Osteocyte (in vitro differentiated cells): ENCODE measurements at places on chromosomes 12 and 14. TPM values are rescaled to one million over a fixed set of nuclear protein-coding genes. Genes with fewer than 3 reads are reported as not detected.

Gene NIN
- total RNA-seq, result 46.3 and 50.2 TPM in 2 replicates

GRCh38 chr14:90453401-90453951 lies 56.6 kb downstream of the CALM1 start:
- no peaks in the 10 kb centered on the region for H3K36me3 ChIP-seq
- no peaks in the 10 kb centered on the region for H3K4me1 ChIP-seq
- no peak overlapping the region for H3K4me3 ChIP-seq
- H3K27ac ChIP-seq, result no peak overlapping the region

GRCh38 chr12:121872546-121873215 lies 14.0 kb upstream of the HPD start:
- no peak for DNase-seq
- peaks cover 3% of the 10 kb centered on the region for H3K4me1 ChIP-seq
- no peak overlapping the region for H3K4me3 ChIP-seq
- no peak overlapping the region for H3K27ac ChIP-seq

GRCh38 chr14:52729585-52729924 lies 411 bp upstream of the STYX start:
- no peaks in the 10 kb centered on the region for H3K27me3 ChIP-seq
- H3K27ac ChIP-seq, result peak overlapping the region; percentile 83
- H3K36me3 ChIP-seq, result peaks cover 29% of the 10 kb centered on the region
- peak overlapping the region; percentile 94 for H3K4me3 ChIP-seq

- H3K27ac ChIP-seq, result no peak overlapping the region
- H3K4me3 ChIP-seq, result no peak overlapping the region
- DNase-seq, result no peak
- H3K36me3 ChIP-seq, result no peaks in the 10 kb centered on the region
Observed at GRCh38 chr14:28220391-28220790, 546.2 kb upstream of the FOXG1 start.

- H3K36me3 ChIP-seq, result no peaks in the 10 kb centered on the region
- DNase-seq, result no peak
- H3K4me1 ChIP-seq, result peaks cover 1% of the 10 kb centered on the region
- no peak overlapping the region for H3K27ac ChIP-seq
Observed at GRCh38 chr14:90096566-90096965, 34.8 kb downstream of the KCNK13 start.

GRCh38 chr12:120649442-120650232 lies 9.2 kb downstream of the CABP1 start:
- H3K4me1 ChIP-seq, result peaks cover 6% of the 10 kb centered on the region
- DNase-seq, result no peak
- H3K4me3 ChIP-seq, result peak overlapping the region; percentile 69
- H3K27ac ChIP-seq, result no peak overlapping the region
- no peaks in the 10 kb centered on the region for H3K36me3 ChIP-seq
- peaks cover 43% of the 10 kb centered on the region for H3K27me3 ChIP-seq

Gene PPP2R3C
- total RNA-seq, result 33.1 and 36.9 TPM in 2 replicates

DNA sequence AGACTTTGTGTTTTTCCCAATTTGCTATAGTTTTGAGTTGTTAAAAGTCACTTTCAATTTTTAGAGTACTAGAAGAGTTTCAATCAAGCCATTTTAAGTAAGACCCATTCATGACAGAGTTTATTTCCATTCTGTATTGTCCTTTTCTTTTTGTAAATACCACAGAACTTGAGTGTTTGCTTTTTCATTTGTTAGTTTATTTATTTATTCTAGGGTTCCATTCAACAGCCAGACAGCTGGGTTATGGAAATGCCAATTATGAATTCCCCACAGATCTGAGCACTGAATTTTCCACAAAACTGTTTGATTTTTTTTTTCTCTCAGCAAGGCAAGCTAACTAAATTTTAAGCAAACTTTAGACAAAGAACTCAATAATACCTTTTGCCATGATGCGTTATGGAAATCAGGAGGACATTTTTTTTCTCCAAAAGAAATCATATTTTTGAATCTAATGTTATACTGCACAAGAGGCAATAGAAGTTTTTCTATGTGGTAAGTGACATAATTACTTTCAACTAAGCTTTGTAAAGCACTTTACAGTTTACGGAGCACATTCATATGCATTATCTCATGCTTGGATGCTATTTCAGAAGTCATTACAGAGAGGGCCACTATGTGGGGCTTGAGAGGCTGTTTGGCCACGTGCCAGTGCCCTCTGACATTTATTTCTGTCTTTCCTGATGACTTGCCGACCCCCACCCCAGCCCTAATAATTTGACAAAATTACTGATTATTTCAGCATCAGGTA lies 181.5 kb downstream of the VRK1 start:
- no peak overlapping the region for H3K27ac ChIP-seq
- H3K4me3 ChIP-seq, result no peak overlapping the region
- peak; percentile 40 for DNase-seq
- no peaks in the 10 kb centered on the region for H3K4me1 ChIP-seq

DNA sequence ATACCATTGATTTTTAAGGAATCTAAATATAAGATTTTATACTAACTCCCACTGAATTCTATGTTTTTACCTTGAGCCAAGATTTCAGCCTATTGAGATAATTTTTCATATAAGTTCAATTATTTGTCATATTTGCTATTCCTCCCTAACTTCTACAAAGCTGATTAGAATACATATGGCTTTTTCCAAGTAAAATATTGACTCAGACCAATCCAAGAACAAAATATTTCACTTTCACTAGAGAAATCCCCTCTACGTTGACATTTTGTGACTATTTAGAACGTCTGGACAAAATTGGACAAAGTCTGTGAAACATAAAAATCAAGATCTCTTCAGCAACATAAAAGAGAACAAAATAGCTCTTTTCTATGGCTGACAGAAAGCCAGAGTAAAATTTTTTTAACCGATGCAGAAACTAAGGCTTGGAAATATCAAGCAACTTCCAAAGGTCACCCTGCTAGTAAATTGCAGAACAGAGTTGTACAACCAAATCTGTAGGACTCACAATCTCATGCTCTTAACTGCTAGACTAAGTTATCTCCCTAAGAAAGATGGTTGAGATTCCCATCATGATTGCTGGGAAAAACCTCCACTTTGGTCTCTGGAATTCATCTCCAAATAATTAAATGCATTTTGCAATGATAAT lies 118.0 kb downstream of the GARIN6 start:
- H3K27ac ChIP-seq, result no peak overlapping the region
- no peak for DNase-seq
- H3K27me3 ChIP-seq, result peaks cover 13% of the 10 kb centered on the region
- H3K36me3 ChIP-seq, result no peaks in the 10 kb centered on the region
- H3K4me1 ChIP-seq, result no peaks in the 10 kb centered on the region

Gene LRRK2
- not detected in 2 replicates for total RNA-seq

- no peaks in the 10 kb centered on the region for H3K27me3 ChIP-seq
- peaks cover 44% of the 10 kb centered on the region for H3K4me1 ChIP-seq
- peaks cover 5% of the 10 kb centered on the region for H3K36me3 ChIP-seq
- H3K27ac ChIP-seq, result no peak overlapping the region
- DNase-seq, result no peak
Observed at GRCh38 chr12:2256453-2256852, 203.7 kb downstream of the CACNA1C start.

DNA sequence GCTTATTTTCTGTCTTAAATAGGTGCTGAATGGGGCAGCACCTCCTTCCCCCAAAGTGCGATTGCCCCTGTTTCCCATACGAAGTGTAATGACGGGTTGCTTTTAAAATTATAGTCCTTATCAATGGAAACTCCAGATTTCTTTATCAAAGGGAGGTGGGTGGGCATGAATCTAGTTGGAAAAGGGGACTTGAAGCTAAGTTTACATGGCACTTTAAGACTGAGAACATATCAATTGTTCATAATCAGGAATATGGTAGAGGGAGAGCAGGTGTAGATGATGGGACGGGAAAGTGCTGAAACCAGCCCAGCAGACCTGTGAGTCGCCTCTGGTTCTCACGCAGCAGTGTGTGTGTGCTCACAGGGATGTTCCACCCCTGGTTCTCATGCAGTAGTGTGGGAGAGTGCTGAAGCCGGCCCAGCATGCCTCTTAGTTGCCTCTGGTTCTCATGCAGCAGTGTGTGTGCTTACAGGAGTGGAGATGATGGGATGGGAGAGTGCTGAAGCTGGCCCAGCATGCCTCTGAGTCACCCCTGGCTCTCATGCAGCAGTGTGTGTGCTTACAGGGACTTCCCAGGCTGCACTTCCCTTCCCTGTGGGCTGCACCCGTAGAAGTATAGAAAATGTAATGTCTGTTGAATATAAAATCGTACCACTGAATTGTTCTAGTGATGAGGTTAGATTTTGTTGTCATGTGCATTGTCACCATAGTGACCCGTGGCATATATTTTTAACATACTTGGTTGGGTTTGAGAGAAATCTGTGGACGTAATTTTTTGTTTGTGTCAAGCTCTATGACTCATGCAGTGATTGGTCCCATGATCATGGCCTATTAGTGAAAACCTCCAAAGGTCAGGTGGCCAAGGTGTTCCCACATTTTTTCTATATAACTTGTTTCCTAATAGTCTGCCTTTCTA lies 51.6 kb downstream of the GPATCH2L start:
- H3K27me3 ChIP-seq, result no peaks in the 10 kb centered on the region
- no peak overlapping the region for H3K27ac ChIP-seq
- no peak overlapping the region for H3K4me3 ChIP-seq
- peaks cover 34% of the 10 kb centered on the region for H3K36me3 ChIP-seq

DNA sequence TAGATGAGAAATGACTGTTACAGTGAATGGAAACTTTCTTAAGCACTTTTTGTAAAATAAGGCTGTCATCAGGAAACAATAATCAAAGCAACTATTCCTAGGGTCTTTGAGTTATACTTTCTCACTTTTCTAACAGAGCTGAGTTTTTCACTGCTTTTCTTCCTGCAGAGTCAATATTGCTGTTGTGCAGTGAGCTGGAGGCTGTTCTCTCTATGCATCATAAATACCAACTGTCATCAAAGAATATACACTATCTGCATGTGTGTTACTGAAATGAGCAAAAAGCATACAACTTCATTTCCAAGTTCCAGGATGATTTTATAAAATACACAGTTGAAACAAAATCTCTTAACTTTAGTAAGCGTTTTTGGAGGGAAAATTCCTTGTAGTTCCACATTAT lies 110.4 kb upstream of the CPSF6 start:
- no peaks in the 10 kb centered on the region for H3K36me3 ChIP-seq
- no peaks in the 10 kb centered on the region for H3K4me1 ChIP-seq
- DNase-seq, result no peak
- no peak overlapping the region for H3K4me3 ChIP-seq
- peaks cover 32% of the 10 kb centered on the region for H3K27me3 ChIP-seq

DNA sequence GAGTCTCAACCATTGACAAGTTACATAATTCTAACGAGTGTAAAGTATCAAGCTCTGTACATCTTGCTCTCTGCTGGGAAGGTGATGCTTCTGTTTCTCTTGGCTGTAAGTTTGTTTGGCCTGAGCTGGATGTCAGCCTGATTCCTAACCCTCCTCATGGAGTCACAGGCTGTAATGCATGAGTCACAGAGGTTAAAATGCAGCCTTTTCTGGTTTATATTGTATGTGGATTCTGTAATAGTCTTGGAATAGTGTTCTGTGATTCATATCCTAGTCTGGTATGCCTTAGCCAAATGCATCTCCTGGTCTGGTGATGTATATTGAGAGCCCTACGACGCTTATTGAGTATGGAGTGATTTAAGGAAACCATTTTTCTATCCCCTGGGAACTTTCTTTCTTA lies 104.5 kb upstream of the FRMD6 start:
- no peak for DNase-seq
- H3K36me3 ChIP-seq, result no peaks in the 10 kb centered on the region
- no peak overlapping the region for H3K4me3 ChIP-seq

GRCh38 chr14:100765296-100765695 lies 38.6 kb downstream of the DLK1 start:
- peaks cover 4% of the 10 kb centered on the region for H3K36me3 ChIP-seq
- no peak overlapping the region for H3K4me3 ChIP-seq
- H3K4me1 ChIP-seq, result peaks cover 7% of the 10 kb centered on the region
- no peak overlapping the region for H3K27ac ChIP-seq

Gene SINHCAF
- 35.5 and 41.1 TPM in 2 replicates for total RNA-seq

DNA sequence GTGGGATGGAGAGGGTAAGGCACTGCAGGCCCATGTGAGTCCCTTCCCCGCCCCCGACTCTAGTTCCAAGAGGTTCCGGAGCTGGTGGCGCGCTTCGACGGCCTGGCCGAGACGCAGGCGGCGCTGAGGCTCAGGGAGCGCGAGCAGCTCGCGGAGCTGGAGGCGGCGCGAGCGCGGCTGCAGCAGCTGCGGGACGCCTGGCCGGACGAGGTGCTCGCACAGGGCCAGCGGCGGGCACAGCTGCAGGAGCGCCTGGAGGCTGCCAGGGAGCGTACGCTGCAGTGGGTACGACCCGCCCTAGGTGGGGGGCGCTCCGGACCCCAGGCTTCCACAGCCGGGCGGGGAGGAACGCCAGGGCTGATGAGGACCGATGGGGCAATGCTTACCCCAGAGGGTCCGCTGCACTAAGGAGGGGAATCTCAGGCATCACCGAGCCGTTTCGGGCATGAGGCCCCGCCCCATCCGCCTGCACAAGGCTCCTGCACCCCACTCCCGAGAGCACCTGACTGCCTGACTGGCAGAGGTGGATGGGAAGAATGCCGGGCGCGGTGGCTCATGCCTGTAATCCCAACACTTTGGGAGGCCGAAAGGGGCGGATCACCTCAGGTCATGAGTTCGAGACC lies 4.9 kb downstream of the CFAP73 start:
- no peak for DNase-seq
- H3K4me3 ChIP-seq, result no peak overlapping the region
- H3K27ac ChIP-seq, result no peak overlapping the region
- peaks cover 13% of the 10 kb centered on the region for H3K4me1 ChIP-seq

Gene LRP1-AS
- total RNA-seq, result not detected in 2 replicates

Gene GDF3
- total RNA-seq, result not detected in 2 replicates

GRCh38 chr14:32846821-32847365 lies 91.8 kb upstream of the NPAS3 start:
- H3K4me1 ChIP-seq, result peaks cover 5% of the 10 kb centered on the region
- peaks cover 2% of the 10 kb centered on the region for H3K36me3 ChIP-seq
- no peak overlapping the region for H3K27ac ChIP-seq
- H3K4me3 ChIP-seq, result no peak overlapping the region

GRCh38 chr14:102925646-102926045 lies 3.2 kb downstream of the AMN start:
- no peak for DNase-seq
- no peak overlapping the region for H3K27ac ChIP-seq
- H3K36me3 ChIP-seq, result no peaks in the 10 kb centered on the region
- H3K4me1 ChIP-seq, result peaks cover 2% of the 10 kb centered on the region
- H3K4me3 ChIP-seq, result no peak overlapping the region

DNA sequence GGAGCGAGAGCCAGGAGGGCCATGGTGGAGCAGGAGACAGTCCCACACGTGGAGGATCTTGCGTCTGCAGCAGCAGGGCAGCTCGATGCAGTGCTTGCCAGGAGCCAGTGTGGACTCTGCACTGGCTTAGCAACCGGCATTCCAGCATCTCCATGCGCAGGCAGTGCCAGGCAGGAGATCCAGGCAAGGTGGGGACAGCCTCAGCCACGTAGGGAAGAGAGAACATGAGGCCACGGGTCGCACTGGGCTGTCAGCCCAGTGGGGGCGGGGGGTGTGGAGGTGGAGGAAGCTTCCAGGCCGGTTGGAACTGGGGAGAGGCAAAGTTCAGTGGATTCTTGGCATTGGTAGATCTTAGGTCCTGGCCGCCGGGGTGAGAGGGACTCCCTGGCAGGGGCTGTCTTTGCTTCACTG lies 121.0 kb upstream of the EVL start:
- no peak overlapping the region for H3K4me3 ChIP-seq
- peaks cover 2% of the 10 kb centered on the region for H3K4me1 ChIP-seq
- no peak for DNase-seq
- no peaks in the 10 kb centered on the region for H3K27me3 ChIP-seq
